Mesothelial cell of epicardium (in vitro differentiated cells): ENCODE measurements at places on chromosomes 16 and 17. TPM values are rescaled to one million over a fixed set of nuclear protein-coding genes. Genes with fewer than 3 reads are reported as not detected.

The ATP2C2 gene
- 43.5 to 52.5 TPM (median 47.7 TPM) in 3 replicates for total RNA-seq

The ODF4 gene
- not detected in 3 replicates for total RNA-seq

The DBNDD1 gene
- total RNA-seq, result 10.2 to 11.5 TPM (median 10.7 TPM) in 3 replicates

The KRTAP2-1 gene
- total RNA-seq, result not detected in 3 replicates

The CES1 gene
- total RNA-seq, result 0.45 TPM in 1 of 3 replicates, not detected in the others

The CCL1 gene
- not detected in 3 replicates for total RNA-seq

The CCDC200 gene
- total RNA-seq, result not detected in 3 replicates

The CCL22 gene
- not detected in 3 replicates for total RNA-seq

DNA sequence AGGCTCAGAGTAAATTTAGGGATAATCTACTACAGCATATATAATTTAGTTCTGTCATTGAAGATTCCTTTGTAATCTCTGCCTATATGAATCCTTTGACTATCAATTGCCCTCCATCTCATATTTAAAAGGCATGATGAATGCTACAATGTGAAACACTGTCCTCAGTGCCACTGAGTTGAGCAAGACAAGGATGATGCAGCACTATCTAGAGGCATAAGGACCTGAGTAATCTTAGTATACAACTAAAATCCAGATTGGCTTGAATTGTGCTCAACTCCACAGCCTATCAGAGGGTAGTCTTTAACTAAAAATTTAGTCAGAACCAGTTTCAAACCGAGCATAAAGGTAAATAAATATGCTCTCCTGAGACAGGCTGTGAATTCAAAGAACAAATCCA is 11.6 kb upstream of the STRADA start:
- DNase-seq, result no peak

- no peak for DNase-seq
Observed at GRCh38 chr16:16143038-16143763, 80.1 kb downstream of the ABCC6 start.

DNA sequence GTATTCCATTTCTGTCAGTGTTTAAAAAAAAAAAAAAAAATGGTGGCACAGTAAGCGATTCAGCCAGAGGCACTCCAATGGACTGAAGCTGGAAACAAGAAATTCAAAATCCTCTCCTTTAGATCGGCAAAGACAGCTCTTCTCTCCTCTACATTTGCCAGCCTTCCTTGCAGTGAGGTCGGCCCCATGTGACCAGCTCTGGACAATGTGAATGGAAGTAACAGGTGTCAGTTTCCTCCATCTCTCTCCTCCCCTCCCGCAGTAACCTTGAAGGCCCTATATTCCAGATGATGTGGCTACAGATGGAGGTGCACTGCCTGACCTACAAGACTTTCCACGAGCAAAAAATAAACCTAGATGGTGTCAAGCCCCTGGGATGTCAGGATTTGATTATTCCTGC is 15.0 kb downstream of the CUEDC1 start:
- DNase-seq, result no peak

DNA sequence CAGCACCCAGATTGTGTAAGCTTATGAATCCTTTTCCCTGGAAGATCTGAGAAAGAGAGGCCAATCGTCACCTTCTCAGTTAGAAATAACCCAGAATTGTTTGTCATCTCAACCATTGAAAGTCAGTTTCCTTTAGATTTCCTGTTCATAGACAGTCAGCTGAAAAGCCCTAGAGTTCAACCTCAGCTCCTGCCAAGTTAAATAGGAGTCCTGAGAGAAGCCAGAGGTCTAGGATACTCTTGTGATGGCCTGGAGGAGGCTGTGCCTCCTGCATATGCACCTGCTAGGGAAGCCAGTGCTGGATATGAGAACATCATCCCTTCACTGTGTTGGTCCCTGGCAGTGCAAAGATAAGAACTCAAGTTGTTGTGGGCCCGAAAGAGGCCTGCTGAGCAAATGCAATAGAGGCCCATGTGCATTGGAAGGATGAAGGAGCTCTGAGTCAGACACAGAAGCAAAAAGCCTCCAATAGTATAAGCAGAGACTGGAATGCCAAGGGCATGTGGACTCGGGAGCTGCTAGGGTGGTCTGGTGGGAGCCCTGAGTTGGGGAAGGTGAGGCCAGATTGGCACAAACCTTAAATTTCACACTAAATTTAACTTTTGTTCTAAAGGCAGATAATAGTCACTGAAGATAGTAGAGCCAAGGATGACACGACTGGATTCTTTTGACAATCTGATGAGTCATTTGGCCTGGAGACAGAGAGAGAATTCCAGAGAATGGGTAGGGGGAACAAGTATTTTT is 520.9 kb upstream of the CDH5 start:
- no peak for DNase-seq

DNA sequence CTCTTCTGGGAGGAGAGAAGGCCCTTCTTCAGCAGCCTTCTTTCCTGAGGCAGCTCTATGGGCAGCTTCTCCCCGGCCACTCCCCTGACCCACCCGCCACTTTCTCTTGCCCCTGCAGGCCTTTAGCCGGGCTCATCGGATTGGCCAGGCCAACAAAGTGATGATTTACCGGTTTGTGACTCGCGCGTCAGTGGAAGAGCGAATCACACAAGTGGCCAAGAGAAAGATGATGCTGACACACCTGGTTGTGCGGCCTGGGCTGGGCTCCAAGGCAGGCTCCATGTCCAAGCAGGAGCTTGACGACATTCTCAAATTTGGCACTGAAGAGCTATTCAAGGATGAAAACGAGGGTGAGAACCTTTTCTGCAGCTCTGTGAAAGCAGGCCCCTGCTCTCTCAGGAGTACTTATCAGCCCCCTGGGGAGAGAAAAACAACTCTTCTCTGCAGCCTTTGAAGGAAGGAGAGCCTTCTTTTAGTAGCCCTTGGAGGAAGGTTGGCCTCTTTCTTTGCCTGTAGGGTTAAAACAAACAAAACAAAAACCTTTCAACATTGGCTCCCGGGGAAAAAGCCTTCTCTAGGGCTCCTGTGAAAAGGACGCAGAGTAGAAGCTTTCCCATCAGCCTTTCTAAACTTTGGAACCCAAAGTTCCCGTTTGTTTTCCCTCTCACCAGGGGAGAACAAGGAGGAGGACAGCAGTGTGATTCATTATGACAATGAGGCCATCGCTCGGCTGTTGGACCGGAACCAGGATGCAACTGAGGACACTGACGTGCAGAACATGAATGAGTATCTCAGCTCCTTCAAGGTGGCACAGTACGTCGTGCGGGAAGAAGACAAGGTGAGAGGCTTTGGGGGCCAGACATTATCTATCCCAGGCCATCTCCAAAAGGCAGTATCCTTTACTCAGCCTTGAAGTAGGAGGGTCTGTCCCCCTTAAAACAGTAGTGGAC is 12.7 kb downstream of the RNF227 start:
- no peak for DNase-seq

GRCh38 chr17:13273806-13274205 is 256.0 kb upstream of the ELAC2 start:
- DNase-seq, result no peak

- no peak for DNase-seq
Observed at GRCh38 chr17:39671651-39672521, 3.6 kb downstream of the PNMT start.

- no peak for DNase-seq
Observed at GRCh38 chr17:77727037-77727615, 231.4 kb upstream of the TNRC6C start.

DNA sequence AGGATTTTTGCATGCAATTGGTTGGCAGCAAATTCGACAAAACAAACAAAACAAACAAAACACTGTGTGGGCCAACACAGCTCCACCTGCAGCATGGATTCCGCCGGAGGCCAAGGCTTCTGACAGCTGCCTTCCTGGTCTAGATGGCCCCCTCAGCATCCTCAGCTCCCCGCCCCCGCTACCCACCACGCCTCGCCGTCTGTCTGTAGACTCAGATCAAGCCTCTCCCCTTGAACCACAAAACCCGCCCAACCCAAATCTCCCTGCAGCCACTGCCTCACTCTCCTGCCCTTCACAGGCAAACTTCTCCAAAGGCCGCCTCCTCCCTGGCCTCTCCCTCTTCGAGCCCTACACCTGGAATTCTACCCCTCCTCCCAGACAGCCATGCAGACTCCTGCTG is 57.9 kb downstream of the RTN4RL1 start:
- no peak for DNase-seq
